ENCODE measurements at places on chromosomes 11 and 22. TPM values are rescaled to one million over a fixed set of nuclear protein-coding genes. Genes with fewer than 3 reads are reported as not detected.

TMEM41B gene
- 28.4 TPM for total RNA-seq

GRCh38 chr11:46666516-46666915 is 33.9 kb downstream of the ARHGAP1 start:
- no peak for DNase-seq

DNA sequence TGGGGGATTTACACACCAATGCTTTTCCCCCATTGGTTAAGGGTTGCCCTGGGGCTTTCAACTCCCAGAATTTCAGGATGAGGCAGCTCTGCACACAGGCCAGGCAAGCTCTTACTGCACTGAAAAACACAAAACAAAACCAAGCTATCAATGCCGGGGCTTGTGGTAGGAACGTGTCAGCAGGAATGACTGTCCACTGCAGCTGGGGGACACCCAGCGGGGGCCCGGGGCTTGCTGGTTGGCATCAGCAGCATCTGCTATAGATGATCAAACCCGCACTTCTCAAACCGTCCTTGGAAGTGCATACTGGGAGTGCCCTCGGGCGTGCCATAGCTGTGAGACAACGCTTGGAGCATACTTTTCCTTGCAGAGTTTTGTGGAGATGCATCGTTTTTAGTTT is 7.7 kb downstream of the TP53AIP1 start:
- DNase-seq: no peak

GRCh38 chr22:38921806-38922205 is 35.6 kb upstream of the APOBEC3A start:
- no peak for DNase-seq

ARL14EP gene
- 11.6 TPM for total RNA-seq

POTEH gene
- total RNA-seq: 0.29 TPM

DNA sequence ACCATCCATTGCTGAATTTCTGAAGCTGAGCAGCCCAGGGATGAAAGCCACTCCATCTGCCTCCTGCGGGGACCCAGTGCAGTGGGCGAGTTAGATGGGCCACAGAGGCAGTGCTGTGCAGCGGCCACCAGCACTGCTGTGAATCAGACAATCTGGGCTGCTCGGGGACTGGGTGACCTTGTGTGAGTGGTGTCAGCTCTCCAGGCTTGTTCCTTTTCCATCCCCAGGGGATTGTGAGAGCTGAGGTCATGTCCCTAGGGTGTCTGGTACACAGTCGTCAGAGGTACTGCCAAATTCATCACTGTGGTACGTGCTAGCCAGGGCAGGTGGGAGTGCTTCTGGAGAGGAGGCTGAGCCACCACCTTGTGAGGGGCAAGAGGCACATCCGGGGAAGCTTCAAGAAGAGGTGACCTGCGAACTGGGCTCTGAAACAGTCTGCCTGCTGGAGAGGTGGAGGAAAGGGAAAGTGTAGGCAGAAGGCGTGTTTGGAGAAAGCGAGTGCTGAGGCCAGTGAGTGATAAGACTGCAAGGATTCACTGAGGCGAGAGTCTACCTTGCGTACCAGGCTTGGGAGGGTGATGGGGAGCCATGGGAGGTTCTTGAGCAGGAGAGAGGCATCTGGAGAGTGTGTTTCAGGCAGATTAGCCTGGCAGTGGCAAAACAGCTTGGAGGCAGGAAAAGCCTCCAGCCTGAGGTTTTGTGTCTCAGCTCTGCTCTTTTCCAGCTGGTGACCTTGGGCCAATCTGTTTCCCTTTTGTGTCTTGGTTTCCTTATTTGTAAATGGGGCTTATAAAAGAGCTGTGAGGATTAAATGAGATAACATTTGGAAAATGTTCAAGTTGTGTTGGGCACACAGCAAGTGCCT is 22.7 kb downstream of the CACNA1I start:
- DNase-seq: peak; percentile 53
